ENCODE measurements at places on chromosomes 1 and 21.

DNA sequence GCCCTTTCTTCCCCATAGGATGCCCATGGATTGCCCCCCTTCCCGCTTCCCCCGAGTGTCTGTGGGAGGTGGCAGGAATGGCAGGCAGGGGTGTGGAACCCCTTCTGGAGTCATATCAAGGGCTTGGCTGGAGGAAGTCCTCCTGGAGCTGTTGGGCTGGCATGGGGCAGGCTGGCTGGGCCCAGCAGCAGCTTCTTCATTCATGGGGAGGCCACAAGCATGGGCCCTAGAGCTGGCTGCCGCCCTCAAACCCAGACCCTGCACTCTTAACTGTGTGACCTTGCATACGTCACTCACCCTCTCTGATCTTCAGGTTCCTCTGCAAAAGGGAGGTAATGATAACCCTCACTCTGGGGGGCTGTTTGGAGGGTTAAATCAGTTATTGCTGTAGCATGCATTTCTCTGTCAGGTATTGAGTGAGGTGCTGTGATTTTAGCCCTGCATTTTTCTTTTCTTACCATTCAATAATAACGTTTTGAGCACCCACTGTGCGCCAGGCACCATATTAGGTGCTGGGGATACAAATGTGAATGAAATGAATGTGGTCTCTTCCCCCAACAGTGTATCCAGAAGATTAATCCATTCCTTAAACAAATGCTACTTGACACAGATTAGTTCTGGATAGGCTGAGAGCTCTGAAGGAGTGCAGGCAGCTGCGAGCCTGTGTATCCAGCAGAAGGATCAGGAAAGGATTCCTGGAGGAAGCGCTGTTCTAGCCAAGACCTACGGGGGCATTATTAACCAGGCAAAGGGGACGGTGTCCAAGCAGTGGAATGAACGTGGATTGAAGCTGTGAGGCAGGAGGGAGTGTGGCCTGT lies 9.3 kb downstream of the PCSK9 start:
- DNase-seq: no peak

DNA sequence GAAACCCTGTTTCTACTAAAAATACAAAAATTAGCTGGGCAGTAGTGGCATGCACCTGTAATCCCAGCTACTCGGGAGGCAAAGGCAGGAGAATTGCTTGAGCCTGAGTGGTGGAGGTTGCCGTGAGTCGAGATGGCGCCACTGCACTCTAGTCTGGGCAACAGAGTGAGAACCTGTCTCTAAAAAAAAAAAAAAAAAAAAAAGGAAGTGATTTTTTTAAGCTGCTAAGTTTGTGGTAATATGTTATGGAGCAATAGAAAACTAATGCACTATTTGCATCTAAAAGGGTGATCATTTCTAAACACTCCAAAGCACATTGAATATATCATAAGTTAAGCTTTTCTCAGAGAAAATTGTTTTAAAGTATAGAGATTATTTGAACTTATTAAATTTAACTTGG lies 244.8 kb upstream of the SPAG17 start:
- DNase-seq: no peak

- no peak for DNase-seq
Observed at GRCh38 chr1:145922266-145922665, 3.7 kb upstream of the PEX11B start.

DNA sequence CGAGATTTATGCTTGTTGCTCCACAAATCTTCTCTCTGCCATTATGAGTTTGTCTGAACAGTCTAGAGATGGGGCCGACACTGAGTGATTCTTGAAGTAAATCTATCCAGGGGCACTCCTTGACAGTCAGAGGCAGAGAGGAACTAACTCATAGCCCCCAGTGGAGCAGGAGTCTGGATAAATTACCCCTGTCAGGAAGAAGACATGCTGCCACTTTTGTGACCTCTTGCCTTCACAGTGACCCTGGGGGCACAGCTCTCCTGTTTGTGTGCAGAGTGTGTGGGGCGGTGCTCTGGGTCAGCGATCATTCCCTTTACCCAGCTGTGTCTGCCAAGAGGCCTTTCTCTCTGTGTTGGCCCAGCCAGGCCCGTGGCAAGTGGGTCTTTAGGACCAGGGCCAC lies 29.5 kb downstream of the PEX14 start:
- DNase-seq: no peak

- no peak for DNase-seq
Observed at GRCh38 chr1:37430103-37430985, 44.0 kb upstream of the ZC3H12A start.
